Caudate nucleus (tissue), 63 donors: ENCODE measurements at places on chromosomes 16 and 17.

GRCh38 chr17:31392856-31393748 is 1.6 kb downstream of the RAB11FIP4 start:
- DNase-seq, result peak; percentile 55

DNA sequence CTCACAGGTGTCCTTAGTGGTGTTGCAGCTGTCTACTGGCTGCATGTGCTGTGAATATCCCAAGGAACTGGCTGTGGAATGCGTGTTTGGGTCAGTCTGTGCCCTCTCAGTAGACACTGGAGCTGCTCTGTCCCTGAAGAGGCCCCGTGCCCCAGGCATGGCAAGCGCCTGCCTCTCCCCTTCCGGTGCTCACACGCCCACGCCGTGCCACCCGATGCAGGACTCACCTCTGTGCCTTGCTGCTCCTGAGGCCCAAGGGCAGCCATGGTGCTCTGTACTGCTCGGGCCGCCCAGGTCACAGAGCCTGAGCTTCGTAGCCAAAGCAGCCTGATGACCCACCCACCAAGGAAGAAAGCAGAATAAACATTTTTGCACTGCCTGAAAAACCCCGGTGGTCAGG is 10.0 kb downstream of the RGS11 start:
- DNase-seq, result no peak

GRCh38 chr17:46026166-46027047 is 27.4 kb downstream of the STH start:
- no peak for DNase-seq

DNA sequence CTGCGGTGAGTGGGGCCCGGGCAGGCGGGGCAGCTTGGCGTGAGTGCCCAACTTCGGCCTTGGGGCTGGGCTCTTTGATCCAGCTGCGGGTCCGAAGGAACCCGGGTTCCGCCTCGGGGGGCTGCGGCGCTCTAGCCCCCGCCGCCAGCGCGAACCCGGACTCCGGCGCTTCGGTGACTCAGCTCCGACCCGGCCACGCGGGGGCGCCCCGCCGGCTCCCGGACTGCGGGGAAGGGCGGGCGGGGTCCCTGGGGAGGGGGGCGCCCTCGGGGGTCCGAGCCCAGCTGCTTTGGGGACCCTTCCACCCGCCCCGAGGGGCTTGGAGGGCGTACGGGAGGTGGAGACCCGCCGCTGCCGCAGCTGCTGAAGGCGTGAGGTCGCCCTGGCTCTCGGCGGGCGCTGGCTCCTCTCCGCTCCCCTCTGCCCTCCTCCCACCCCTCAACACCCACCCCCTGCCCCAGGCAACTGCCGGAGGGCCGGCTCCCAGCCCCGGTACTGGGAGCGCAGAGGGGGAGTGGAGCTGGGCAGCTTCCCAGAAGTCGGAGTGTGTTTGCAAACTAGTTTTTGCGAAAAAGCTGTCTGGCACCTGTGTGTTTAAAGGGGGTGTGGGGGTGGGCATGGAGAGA is 516 bp downstream of the CPNE2 start:
- no peak for DNase-seq

- DNase-seq, result no peak
Measured at GRCh38 chr17:40103688-40104087, 3.3 kb upstream of the NR1D1 start.

- peak; percentile 11 for DNase-seq
Measured at GRCh38 chr17:80901319-80901718, 90.3 kb upstream of the CHMP6 start.

- no peak for DNase-seq
Measured at GRCh38 chr17:72843591-72843990, 248.9 kb downstream of the SLC39A11 start.

DNA sequence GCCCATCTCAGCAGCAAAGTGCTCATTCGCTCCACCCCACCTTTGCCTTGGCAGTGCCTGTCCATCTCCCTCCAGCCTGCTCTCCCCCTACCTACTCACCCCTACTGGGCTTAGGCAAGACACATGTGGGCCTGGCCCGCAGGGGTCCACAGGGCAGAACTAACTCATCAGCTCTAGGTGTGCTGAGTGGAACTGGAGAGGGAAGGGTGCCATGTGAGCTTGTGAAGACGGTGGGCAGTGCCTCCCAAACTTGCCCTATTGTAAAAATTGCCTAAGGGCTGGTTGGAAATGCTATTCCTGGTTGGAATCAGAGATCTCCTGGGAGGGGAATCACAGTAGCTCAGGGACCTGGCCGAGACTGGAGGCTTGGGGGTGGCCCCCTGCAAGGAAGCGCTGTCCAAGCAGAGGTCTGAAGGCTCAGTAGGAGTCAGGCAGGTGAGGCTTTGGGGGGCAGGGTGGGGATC is 29.1 kb upstream of the TNS4 start:
- DNase-seq, result no peak

DNA sequence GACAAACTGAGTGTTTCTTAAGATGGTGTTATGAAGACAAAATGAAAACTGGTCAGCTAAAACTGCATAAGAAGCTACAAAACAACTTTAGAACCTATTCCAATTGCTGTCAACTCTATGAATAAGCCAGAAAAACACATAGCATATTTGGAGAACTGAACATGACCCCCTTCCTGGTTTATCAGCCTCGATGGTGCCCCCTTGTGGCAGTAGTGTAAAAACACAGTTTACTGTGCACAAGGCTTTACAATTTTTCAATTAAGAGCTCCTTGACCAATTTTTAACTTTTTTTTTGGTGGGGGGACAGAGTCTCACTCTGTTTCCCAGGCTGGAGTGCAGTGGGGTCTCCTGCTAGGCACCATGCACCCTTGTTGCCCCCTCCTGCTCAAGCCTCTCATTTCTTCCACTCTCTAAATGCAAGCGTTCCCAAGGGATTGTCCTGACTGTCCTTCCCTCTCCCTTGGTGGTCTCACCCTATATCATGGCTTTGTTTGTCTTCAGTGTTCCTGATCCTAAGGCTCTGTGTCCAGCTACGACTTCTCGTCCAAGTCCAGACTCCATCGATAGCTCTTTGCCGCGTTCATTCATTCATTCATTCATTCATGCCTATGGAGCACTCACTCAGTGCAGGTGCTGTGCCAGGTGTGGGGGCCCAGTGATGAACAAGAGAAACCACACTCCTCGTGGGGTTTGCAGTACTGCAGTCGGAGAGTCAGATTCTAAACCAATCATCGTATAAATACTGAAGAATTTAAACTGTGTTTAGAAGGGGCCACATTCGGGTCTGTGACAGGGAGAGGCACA is 7.5 kb downstream of the EIF1 start:
- DNase-seq, result no peak

DNA sequence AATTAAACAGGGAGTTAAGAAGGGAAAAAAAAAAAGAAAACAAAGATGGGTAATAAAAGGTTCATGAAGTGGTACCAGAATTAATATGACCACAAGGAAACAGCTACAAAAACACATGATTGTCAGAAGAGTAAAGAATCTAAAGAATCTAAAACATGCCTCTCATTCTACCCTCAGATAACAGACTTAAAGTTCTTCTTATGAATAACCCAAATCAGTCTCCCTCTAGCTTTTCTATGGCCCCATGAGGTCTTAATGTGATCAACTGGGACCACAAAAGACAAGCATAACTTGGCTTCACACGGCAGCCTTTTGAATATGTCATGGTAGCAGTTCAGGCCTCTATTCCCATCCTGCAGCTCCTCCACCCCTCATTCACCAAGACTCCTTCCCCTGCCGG is 6.9 kb downstream of the MYH10 start:
- no peak for DNase-seq

- DNase-seq, result no peak
Measured at GRCh38 chr17:21292867-21293830, 8.6 kb downstream of the MAP2K3 start.

GRCh38 chr16:78952630-78953029 is 647.9 kb downstream of the MAF start:
- no peak for DNase-seq

- DNase-seq, result no peak
Measured at GRCh38 chr17:82808006-82808405, 31.8 kb downstream of the ZNF750 start.

DNA sequence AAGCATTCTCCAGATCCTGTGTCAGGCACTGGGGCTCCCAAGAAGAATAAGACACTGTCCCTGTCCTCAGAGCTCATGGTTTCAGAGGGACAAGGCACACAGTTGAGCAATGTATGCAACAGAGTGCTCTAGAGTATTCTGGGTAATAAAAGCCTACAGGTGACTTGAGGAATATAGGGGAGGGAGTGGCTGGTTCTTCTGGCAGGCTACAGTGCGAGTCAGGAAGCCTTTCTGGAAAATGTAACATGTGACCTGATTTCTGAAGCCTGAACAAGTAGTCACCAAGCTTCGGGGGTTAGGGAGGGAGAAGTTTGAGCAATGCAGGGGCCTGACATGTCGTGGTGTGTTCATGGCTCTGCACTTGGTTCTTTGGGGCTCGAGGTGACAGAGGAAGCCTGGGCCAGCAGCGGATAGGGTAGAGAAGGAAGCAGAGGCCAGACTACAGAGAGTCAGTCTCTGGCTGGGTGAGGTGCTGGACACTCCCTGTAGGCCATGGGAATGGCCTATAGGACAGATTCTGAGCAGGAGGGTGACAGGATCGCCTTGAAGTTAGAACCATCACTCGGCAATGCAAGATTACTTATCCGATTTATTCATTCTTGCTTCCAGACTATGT is 16.0 kb upstream of the LRRC75A start:
- no peak for DNase-seq

GRCh38 chr17:38460716-38461630 is 32.7 kb downstream of the ARHGAP23 start:
- DNase-seq, result no peak

GRCh38 chr17:6110088-6110487 is 39.9 kb downstream of the WSCD1 start:
- no peak for DNase-seq

- DNase-seq, result no peak
Measured at GRCh38 chr16:15765880-15766279, 90.9 kb downstream of the MYH11 start.

DNA sequence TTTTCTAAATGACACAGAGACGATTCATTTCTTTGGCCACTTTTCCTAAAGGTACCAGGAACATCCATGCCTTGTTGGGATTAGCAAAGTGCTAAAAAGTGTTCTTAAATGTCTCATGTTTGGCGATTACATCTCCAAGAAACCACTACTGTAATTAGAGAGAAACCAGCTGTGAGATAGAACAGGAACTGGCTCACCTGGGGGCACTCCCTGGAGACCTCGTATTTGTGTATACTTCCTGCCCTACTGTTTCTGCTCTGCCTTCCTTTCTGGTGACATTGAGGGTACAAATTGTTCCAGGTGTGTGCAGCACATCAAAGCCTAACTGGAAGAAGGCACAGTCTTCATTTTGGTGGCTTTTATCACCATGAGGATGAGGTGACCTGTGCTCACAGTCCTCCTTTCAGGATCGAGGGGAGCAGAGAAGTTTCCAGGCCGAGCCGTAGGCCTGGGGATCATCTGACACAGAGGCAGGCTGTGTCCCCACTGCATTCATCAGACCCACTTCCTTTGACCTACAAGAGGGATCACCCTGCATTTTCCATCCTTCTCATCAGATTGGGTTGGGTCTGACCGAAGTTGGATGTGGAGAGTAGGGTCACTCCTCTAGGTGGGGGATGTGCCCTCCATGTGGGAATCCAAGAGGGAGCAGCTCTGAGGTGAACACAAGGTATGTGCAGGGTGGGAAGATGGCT is 23.7 kb downstream of the CCL4 start:
- no peak for DNase-seq

GRCh38 chr17:59287452-59287851 is 44.0 kb upstream of the YPEL2 start:
- no peak for DNase-seq

- DNase-seq, result no peak
Measured at GRCh38 chr17:74799097-74799496, 23.0 kb upstream of the NAT9 start.

- DNase-seq, result no peak
Measured at GRCh38 chr16:86222965-86223551, 287.3 kb upstream of the FOXF1 start.

- DNase-seq, result peak; percentile 75
Measured at GRCh38 chr17:74972107-74972972, at the start of gene HID1. Gene HID1, minus strand, starts transcription at chr17:74972759. Its CDS starts 103 bp downstream, at chr17:74972656.

DNA sequence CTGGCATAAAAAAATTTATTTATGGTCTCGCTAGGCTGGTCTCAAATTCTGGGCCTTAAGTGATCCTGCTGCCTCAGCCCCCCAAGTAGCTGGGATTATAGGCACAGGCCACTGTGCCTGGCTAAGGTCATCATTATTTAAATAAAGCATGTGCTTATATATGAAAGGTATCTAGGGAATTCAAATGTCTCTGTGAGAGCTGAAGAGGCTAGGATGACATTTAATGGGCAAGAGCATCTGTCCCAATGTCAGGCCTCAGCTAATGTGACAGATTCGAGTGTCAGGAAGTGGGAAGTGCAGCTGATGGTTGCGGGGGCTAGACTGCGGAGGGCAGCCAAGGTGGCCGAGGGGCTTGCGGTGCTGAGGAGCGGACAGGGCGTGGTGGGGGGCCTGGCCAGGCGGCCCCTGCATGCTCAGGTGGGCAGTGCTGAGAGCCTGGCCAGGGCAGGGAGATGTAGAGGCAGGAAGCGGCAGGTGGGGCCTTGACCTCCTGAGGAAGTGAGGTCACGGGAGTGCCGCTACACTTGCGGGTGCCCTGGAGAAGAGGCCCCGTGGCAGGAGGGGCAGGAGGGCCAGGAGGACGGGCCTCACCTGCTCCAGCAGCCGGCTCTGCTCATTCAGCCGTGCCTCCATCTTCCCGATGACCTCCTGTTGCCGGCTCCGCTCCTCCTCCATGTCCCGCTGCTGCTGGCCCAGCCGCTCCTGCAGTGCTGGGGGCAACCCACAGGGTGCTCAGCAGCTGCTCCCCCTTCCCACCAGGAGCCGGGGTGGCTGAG is 12.6 kb upstream of the MRPL38 start:
- no peak for DNase-seq

- no peak for DNase-seq
Measured at GRCh38 chr16:71915350-71915749, 20.0 kb downstream of the IST1 start.

GRCh38 chr16:26464576-26465266 is 602.0 kb upstream of the C16orf82 start:
- no peak for DNase-seq

GRCh38 chr17:29694918-29695563 is 72.3 kb upstream of the CORO6 start:
- no peak for DNase-seq

DNA sequence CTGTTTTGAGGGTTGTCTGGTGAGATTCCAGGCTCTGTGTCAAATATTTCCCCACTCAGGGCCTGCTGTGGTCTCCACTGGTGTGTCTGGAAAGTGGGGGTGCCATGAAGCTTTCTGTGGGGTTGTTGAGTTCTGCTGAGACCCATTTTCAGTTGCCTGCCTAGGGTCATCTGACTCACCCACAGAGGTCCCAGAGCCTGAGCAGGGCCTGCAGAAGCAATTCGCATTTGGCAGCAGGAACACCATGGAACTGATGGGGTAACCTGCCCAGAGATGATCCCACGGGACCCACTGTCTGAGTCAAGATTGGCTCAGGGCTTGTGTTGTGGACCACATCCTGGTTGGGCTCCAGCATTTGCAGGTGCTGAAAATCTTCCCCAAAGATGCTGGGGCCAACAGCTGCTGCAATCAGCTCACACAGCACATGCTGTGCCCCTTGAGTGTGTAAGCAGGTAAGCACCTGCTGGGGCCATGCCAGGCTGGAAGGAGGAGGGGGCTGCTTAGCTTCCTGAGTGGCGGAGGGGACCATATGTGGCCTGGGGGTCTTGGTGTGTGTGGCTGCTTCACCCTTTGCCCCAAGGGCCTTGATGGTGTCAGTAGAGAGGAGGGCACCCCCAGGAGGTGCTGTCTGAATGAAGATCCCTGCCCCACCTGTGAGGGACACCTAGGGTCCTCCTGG is 1726.1 kb downstream of the TP53TG3F start:
- DNase-seq, result no peak
